Neural progenitor cell (in vitro differentiated cells): ENCODE measurements at places on chromosomes 12 and 14. TPM values are rescaled to one million over a fixed set of nuclear protein-coding genes. Genes with fewer than 3 reads are reported as not detected.

DNA sequence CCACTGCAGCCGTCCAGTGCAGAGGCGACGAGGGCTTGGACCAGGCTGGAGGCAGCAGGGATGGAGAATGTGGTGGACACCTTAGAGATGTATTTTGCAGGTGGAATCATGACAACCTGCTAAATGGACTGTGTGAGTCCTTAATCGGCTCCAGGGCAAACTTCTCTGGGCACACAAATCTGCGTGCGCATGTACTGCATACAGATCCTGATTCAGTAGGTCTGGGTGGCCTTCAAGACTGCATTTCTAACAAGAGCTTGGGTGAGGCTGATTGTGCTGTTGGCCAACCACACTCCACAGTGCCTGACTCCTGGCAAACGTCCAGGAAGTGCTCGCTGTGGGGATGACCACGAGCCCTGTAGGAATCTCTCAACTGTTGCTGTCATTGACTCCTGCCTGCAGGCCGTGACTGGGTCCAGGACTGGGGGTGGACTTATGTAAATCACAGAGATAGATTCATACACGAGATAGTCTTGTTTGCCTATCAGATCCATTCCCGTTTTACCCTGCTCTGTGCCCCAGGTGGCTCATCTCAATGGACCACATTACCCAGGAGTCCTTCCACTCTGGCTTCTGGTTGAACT, 27.2 kb downstream of the JDP2 start:
- no peak overlapping the region for H3K4me3 ChIP-seq
- no peaks in the 10 kb centered on the region for H3K36me3 ChIP-seq
- peaks cover 41% of the 10 kb centered on the region for H3K4me1 ChIP-seq

- no peak overlapping the region for H3K27ac ChIP-seq
- no peaks in the 10 kb centered on the region for H3K36me3 ChIP-seq
- DNase-seq, result no peak
- no peak overlapping the region for H3K4me3 ChIP-seq
These were observed 45.9 kb upstream of the GSG1 start for GRCh38 chr12:13149411-13149810.

DNA sequence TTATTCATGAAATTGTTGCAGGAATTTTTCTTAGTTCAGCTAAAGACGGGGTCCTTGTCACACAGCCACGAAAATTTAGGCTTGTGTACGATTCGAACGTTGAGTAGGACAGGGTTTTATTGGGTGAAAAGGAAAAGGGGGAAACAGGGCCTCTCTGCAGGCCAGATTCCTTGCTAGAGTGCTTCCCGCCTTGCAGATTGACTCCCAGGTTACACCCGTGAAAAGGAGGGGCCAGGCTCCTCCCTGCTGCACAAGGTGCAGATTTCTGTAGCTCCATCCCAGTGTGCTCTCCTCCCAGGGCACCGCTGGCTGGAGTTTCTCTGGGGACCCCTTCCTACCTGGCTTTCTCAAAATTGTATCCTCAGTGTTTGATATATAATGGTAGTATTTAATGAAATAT, 221.5 kb downstream of the ERC1 start:
- H3K27me3 ChIP-seq, result no peaks in the 10 kb centered on the region
- H3K4me1 ChIP-seq, result peaks cover 28% of the 10 kb centered on the region

GRCh38 chr14:57976701-57977100, 110.8 kb upstream of the SLC35F4 start:
- DNase-seq, result no peak
- H3K4me3 ChIP-seq, result no peak overlapping the region
- no peaks in the 10 kb centered on the region for H3K36me3 ChIP-seq

DNA sequence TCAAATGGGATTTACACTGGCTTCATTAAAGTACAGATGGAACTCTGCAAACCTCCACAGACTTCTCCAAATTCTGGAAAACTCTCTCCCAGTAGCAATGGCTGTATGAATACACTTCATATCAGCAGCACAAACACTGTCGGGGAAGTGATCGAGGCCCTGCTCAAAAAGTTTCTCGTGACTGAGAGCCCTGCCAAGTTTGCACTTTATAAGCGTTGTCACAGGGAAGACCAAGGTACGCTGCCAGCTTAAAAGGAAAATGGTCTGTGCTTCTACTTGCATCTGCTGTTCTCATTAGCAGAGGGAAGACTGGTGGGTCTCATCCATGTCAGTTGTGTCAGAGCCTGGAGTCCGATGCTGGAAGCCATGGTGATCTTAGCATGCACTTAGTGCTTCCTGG, 71.0 kb downstream of the GNS start:
- no peaks in the 10 kb centered on the region for H3K36me3 ChIP-seq
- H3K27ac ChIP-seq, result no peak overlapping the region
- no peaks in the 10 kb centered on the region for H3K27me3 ChIP-seq
- H3K4me3 ChIP-seq, result no peak overlapping the region
- H3K4me1 ChIP-seq, result peaks cover 30% of the 10 kb centered on the region
- no peak for DNase-seq

- H3K27ac ChIP-seq, result no peak overlapping the region
- H3K27me3 ChIP-seq, result no peaks in the 10 kb centered on the region
- H3K4me1 ChIP-seq, result no peaks in the 10 kb centered on the region
- H3K4me3 ChIP-seq, result no peak overlapping the region
- peaks cover 4% of the 10 kb centered on the region for H3K36me3 ChIP-seq
These were observed 93.0 kb upstream of the CNOT2 start for GRCh38 chr12:70150230-70150629.

- H3K4me1 ChIP-seq, result peaks cover 40% of the 10 kb centered on the region
- H3K4me3 ChIP-seq, result no peak within 1 kb of the TSS
These were observed at the start of gene SELPLG for GRCh38 chr12:108633534-108634248. SELPLG (minus strand) TSS chr12:108633894; CDS start chr12:108624307, 9,587 bp downstream.

GRCh38 chr14:62269204-62269603, 507.0 kb downstream of the SNAPC1 start:
- no peaks in the 10 kb centered on the region for H3K27me3 ChIP-seq
- H3K27ac ChIP-seq, result no peak overlapping the region
- no peaks in the 10 kb centered on the region for H3K4me1 ChIP-seq
- DNase-seq, result no peak
- H3K36me3 ChIP-seq, result no peaks in the 10 kb centered on the region

DNA sequence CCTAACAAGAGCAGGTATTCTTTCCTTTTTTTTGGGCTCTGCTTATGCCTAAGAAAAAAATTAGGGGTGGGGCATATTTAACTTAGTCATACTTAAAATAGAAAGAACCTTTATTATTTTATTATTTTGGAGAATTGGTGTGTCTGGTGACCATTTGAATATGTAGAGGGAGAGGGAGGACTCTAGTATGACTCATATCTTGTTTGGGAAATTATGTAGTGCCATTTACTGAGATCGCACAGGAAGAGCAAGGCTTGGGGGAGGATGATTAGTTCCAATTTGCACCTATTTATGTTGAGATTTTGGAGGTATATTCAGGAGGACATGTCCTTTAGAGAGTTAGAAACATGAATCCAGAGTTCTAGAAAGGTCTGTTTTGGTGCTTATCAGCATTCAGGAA, 9.9 kb downstream of the ZNF410 start:
- no peak overlapping the region for H3K4me3 ChIP-seq
- DNase-seq, result no peak
- no peaks in the 10 kb centered on the region for H3K4me1 ChIP-seq
- H3K27ac ChIP-seq, result no peak overlapping the region

GRCh38 chr12:111227476-111228420, 141.1 kb downstream of the PHETA1 start:
- H3K4me3 ChIP-seq, result no peak overlapping the region
- H3K4me1 ChIP-seq, result no peaks in the 10 kb centered on the region
- H3K27ac ChIP-seq, result no peak overlapping the region
- no peaks in the 10 kb centered on the region for H3K27me3 ChIP-seq
- H3K36me3 ChIP-seq, result no peaks in the 10 kb centered on the region
- DNase-seq, result no peak

- H3K36me3 ChIP-seq, result no peaks in the 10 kb centered on the region
- no peaks in the 10 kb centered on the region for H3K27me3 ChIP-seq
- no peak overlapping the region for H3K27ac ChIP-seq
- no peak overlapping the region for H3K4me3 ChIP-seq
- peaks cover 10% of the 10 kb centered on the region for H3K4me1 ChIP-seq
These were observed 2.4 kb upstream of the MLH3 start for GRCh38 chr14:75053396-75054291.

- no peak overlapping the region for H3K4me3 ChIP-seq
- H3K27me3 ChIP-seq, result no peaks in the 10 kb centered on the region
- DNase-seq, result no peak
- no peaks in the 10 kb centered on the region for H3K36me3 ChIP-seq
- no peak overlapping the region for H3K27ac ChIP-seq
These were observed 18.8 kb downstream of the CLMN start for GRCh38 chr14:95300697-95301526.

DNA sequence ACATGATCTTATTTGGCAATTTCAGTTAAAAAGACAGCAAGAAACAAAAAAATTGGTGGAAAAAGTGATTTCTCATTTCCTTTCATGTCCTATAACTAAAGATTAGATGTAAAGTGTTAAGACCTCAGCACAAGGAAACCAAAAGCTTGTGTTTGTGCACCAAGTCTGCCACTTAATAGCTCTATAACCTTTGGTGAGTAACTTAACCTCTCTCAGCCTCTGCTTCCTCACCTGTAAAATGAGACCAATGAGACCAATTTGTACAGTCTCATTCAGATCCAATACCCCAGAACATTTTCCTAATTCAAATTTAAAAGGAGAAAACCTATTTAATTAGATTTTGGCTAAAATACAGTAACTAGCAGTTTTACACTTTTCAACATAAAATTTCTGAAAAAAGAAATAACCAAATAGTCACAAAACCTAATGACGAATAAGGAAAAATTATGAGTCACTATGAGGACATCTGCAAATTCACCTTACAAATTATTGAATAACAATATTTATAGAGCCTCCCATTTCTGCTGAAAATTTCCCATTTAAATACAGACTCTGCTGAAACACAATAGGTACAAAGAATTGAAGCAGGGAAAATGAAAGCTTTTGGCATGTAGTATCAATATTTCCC, 71.1 kb downstream of the EPS8 start:
- no peaks in the 10 kb centered on the region for H3K36me3 ChIP-seq
- H3K4me3 ChIP-seq, result no peak overlapping the region

DNA sequence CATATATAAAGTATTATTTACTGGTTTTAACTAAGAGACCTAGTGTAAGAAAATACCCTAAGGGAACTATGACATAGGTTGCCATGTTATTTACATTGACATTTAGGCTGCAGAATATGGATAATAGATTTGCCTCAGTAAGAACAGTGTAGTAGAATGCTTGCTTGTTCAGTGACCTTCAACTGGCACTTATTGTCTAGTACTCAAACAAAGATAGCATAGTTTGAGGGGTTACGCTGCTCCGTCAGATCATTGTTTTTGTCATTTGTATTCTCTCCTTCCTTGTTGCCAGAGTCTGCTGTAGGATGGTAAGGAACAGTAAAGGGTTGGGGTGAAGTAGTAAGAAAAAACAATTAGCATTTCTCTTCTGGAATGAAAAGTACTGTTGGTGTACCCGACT, 33.2 kb downstream of the TOGARAM1 start:
- H3K27me3 ChIP-seq, result no peaks in the 10 kb centered on the region
- DNase-seq, result no peak
- H3K36me3 ChIP-seq, result no peaks in the 10 kb centered on the region
- no peak overlapping the region for H3K4me3 ChIP-seq
- no peaks in the 10 kb centered on the region for H3K4me1 ChIP-seq

- peak; percentile 32 for DNase-seq
- H3K4me3 ChIP-seq, result no peak overlapping the region
- peaks cover 37% of the 10 kb centered on the region for H3K4me1 ChIP-seq
- H3K36me3 ChIP-seq, result no peaks in the 10 kb centered on the region
- no peaks in the 10 kb centered on the region for H3K27me3 ChIP-seq
- H3K27ac ChIP-seq, result peak overlapping the region; percentile 45
These were observed 9.2 kb upstream of the ALDH2 start for GRCh38 chr12:111757361-111758119.

DNA sequence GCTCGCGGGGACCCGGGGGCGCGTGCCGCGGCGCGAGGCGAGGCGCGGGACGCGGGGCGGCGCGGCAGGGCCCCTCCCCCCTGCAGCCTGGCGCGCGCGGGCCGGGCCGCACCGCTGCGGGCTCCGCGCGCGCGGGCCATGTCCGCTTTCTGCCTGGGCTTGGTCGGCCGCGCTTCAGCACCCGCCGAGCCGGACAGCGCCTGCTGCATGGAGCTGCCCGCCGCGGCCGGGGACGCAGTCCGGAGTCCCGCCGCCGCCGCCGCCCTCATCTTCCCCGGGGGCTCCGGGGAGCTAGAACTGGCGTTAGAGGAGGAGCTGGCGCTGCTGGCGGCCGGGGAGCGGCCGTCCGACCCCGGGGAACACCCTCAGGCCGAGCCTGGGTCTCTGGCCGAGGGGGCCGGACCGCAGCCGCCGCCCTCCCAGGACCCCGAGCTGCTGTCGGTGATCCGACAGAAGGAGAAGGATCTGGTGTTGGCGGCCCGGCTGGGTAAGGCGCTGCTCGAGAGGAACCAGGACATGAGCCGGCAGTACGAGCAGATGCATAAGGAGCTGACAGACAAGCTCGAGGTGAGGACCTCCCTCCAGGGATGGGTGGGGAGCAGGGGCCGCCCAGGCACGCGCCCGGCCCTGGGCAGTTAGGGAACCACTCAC, 820 bp downstream of the BICDL1 start:
- peak; percentile 96 for DNase-seq
- peak overlapping the region; percentile 57 for H3K4me3 ChIP-seq
- H3K4me1 ChIP-seq, result peaks cover 15% of the 10 kb centered on the region

GRCh38 chr12:2058837-2059236, 6.0 kb downstream of the CACNA1C start:
- no peaks in the 10 kb centered on the region for H3K36me3 ChIP-seq
- DNase-seq, result peak; percentile 15
- H3K27ac ChIP-seq, result no peak overlapping the region
- no peak overlapping the region for H3K4me3 ChIP-seq

DNA sequence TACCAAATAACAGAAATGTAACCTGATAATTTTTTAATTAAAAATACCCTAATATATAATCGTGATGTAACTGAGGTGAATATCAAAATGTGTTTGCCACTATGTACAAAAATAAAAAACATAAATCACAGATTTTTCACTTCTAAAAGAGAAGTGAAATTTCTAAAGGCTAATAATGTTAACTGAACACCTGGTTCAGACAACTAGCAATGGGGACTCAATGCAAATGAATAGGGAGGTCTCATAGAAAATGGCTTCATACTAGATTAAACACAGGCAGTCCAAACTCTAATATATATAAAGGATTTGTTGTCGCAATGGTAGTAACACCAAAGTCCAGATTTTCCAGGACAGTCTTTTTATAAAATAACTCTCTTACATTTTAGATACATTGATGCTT, 365.4 kb upstream of the ATP2B1 start:
- no peaks in the 10 kb centered on the region for H3K36me3 ChIP-seq
- H3K27me3 ChIP-seq, result no peaks in the 10 kb centered on the region
- H3K4me3 ChIP-seq, result no peak overlapping the region
- DNase-seq, result no peak
- H3K27ac ChIP-seq, result no peak overlapping the region

GRCh38 chr12:64053117-64053516, 169.0 kb downstream of the KICS2 start:
- H3K36me3 ChIP-seq, result no peaks in the 10 kb centered on the region
- DNase-seq, result no peak
- no peak overlapping the region for H3K4me3 ChIP-seq

- H3K27me3 ChIP-seq, result no peaks in the 10 kb centered on the region
- H3K4me3 ChIP-seq, result no peak overlapping the region
- no peaks in the 10 kb centered on the region for H3K36me3 ChIP-seq
- no peaks in the 10 kb centered on the region for H3K4me1 ChIP-seq
- no peak overlapping the region for H3K27ac ChIP-seq
These were observed 21.3 kb downstream of the TMEM120B start for GRCh38 chr12:121733849-121734248.

The ABCC9 gene
- total RNA-seq, result not detected in 2 replicates

The LMNTD1 gene
- not detected in 2 replicates for total RNA-seq

The MANSC1 gene
- 6.2 and 6.5 TPM in 2 replicates for total RNA-seq

The CEBPE gene
- total RNA-seq, result not detected in 2 replicates

The RNASE11 gene
- not detected in 2 replicates for total RNA-seq

The BEGAIN gene
- 4.0 and 13.4 TPM in 2 replicates for total RNA-seq

The PRPH gene
- total RNA-seq, result 0.74 TPM in 1 of 2 replicates, not detected in the other

The KSR2 gene
- 0.30 and 0.59 TPM in 2 replicates for total RNA-seq

The PROX2 gene
- not detected in 2 replicates for total RNA-seq
